ENCODE measurements at places on chromosomes 12 and 14. TPM values are rescaled to one million over a fixed set of nuclear protein-coding genes. Genes with fewer than 3 reads are reported as not detected.

- DNase-seq = no peak
These were observed 178.3 kb upstream of the PLEKHG7 start for GRCh38 chr12:92524489-92524888.

DNA sequence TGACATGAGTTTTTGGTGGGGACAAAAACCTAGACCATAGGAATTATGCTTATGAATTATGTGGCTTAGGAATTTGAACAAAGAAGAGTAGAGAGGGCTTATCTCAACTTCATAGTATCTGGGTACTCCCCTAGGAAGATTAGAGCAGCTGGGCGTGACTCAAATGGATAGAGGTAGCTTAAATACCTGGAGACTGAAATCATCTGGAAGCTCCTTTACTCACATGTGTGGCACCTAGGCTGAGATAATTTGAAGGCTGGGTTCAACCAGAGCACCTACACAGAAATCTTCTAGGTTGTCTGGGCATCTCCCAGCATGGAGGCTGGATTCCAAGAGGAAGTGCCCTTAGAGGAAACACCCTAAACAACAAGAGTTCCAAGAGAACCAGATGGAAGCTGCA is 393.9 kb downstream of the ADAMTS20 start:
- no peak for DNase-seq

DNA sequence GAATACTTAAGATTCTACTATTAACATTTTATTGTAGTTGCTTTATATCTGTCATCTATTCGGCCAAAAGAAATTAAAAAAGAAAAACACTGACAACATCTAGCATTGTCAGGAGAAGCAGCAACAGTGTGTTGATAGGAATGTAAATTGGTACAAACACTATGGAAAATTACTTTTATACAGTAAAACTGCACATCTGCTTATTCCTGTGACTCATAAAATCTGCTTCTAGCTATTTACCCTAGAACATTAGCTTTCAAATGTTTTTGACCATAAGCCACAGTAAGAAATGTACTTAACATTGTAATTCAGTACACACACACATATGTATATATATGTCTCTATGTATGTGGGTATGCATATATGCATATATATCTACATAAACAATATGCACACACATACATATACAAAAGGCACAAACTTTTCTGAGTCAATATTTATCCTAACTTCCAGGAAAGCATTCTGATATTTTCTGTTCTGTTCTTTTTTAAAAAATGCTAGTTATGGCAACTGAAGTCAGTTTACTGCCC is 278.9 kb upstream of the GARIN2 start:
- DNase-seq = no peak

GRCh38 chr12:53343969-53344368 is 7.8 kb upstream of the SP7 start:
- no peak for DNase-seq

DNA sequence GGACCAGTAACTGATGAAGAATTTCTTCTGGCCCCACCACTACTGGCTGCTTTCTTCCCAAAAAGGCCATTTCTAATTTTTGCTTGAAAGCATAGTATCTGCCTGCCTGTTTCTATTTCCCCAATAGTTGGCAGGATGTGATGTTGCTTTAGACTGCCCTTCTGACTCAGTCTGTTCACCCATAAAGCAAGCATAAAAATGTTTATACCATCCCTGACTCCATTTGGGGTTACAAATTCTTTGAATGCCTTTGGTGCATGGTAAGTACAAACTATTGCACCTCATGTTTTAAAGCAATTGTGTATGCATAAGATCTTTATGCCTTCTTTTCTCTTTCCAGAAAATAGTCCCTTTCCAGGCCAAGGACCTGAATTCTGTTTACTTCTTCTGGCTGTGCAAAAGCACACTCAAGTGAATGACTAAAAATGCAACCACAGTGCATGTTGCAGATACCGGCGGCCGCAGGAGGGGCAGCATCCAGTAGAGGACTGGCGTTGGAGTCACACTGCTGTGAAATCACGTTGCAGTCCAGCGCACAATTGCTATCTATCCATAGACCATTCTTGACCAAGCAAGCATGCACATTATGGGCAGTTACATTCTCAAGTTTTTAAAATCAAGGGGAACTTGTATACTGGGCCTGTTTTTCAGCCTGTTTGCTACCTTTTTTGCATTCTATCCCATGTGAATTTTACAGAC is 82.4 kb downstream of the SLC5A8 start:
- DNase-seq = no peak

DNA sequence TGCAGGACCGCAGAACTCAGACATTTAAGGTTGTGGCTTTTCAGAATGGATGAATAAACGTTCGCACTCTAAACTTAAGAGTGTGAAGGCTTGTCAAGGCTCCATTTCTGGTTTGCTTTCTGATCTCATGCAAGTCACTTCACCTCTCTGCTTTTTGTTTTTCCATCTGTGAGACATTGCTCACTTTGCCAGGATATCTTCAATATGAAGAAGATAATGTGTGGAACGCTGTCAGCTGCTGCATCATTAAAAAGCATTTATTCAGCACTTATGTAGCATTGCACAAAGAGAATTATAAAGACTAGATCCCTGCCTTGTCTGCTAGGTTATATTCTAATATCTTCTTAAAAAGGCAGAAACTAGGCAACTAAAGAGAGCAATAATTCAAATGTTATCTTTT is 172.2 kb downstream of the CACNA1C start:
- DNase-seq = no peak

Gene ARPC3
- 750 TPM for polyA plus RNA-seq

Gene MGAT4C
- polyA plus RNA-seq = not detected

Gene SLC39A2
- 0.07 TPM for polyA plus RNA-seq

Data from A549 (cell line).